ENCODE measurements at places on chromosomes 13 and 19. TPM values are rescaled to one million over a fixed set of nuclear protein-coding genes. Genes with fewer than 3 reads are reported as not detected.

FFAR1 gene
- total RNA-seq = 0.69 TPM

CD79A gene
- total RNA-seq = 0.31 TPM

BEST2 gene
- total RNA-seq = not detected

IGFL2 gene
- total RNA-seq = not detected

KEAP1 gene
- total RNA-seq = 36.4 TPM

PCSK4 gene
- 2.7 TPM for total RNA-seq

NANOS3 gene
- total RNA-seq = 0.39 TPM

C19orf38 gene
- total RNA-seq = 1.00 TPM

KCNJ14 gene
- 0.35 TPM for total RNA-seq

ZNF227 gene
- 9.4 TPM for total RNA-seq

IGFL4 gene
- total RNA-seq = not detected

CBY2 gene
- not detected for total RNA-seq
